ENCODE measurements at places on chromosomes 5 and 9.

GRCh38 chr9:2729721-2730120, 12.4 kb downstream of the KCNV2 start:
- no peak for DNase-seq

- DNase-seq = no peak
These were observed 406.3 kb downstream of the PDE4D start for GRCh38 chr5:59487068-59487686.

GRCh38 chr5:15501091-15501791, 1.3 kb downstream of the FBXL7 start:
- no peak for DNase-seq

DNA sequence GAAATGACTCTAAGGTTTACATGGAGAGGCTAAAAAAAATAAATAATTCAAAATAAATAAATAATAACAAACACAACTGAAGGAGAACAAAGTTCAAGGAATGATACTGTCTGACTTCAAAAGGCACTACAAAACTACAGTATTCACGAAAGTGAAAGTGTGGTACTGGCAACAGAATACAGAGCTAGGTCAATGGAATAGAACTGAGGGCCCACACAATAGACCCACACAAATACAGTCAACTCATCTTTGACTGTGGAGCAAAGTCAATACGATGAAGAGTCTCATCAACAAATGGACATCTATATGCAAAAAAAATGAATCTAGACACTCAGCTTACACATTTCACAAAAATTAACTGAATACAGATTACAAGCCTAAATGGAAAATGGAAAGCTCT, 75.3 kb downstream of the FBXW11 start:
- DNase-seq = no peak

DNA sequence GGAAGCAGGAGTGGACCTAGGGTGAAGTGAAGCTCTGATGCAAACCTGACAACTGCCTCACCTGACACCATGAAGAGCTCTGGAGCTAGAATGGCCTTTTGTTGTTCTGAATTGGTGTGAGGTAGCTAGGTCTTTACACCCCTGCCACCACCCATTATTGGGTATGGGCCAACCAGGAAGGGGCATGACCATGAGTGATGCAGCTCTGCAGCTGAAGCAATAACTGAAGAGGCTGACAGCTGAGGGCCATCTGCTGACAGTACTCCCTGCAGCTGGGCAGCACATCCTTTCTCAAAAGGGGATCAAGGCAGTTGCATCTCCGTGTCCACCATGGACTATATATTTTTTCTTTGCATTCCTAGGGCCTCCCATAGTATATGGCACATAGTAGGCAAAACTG, 87.0 kb upstream of the TLE1 start:
- no peak for DNase-seq

DNA sequence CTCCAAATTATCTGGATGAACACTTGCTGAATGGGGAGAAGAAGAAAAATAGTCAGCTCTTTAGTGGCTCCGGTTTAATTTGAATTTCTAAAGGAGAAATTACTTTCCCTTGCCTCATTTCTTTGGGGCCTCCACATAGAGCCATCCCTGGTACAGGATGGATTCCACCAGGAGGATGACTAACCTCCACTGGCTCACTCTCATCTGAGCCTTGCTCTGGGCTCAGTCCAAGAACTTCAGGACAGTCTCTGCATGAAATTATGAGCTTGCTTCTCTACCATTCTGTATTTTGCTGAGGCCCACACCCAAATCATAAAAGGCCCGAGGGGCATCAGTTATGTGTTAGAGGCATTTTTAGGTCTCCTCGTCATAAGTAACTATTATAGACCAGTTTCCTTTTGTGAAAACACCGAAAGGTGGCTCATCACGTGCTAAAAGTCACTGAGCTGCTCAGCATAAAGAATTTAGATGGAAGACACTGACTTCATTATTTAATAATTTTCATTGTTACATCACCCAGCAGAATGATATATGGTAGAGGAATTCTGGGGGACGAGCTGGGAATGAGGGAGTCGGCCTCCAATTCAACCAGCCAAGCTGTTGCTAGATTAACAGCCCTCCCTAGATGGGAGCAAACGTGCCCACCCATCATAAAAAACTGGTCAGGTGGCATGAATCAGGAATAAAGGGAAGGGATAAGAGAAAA, 222.1 kb downstream of the TARS1 start:
- no peak for DNase-seq

DNA sequence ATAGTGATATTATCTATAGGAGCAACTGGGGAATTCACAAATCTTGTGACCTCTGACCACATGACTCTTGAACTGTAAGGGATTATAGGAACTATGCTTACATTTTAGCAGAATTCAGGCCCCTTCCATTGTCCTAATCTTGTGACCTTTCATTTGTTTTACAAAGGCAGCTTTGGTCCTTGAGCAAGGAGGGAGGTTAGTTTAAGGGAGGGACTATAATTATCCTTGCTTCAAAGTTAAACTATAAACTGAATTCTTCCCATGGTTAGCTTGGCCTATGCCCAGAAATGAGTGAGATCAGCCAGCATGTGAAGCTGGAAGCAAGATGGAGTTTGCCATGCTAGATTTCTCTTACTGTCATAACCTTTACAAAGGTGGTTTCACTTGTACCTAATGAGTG, 51.2 kb downstream of the TARS1 start:
- no peak for DNase-seq

GRCh38 chr9:83220730-83221129, 157.8 kb upstream of the RASEF start:
- no peak for DNase-seq

- no peak for DNase-seq
These were observed 33.7 kb downstream of the AP3B1 start for GRCh38 chr5:78260771-78261170.

- no peak for DNase-seq
These were observed 5.9 kb upstream of the CDH6 start for GRCh38 chr5:31187591-31187990.

GRCh38 chr5:108276187-108277050, 105.5 kb downstream of the FBXL17 start:
- DNase-seq = no peak

- no peak for DNase-seq
These were observed 9.3 kb upstream of the OR13F1 start for GRCh38 chr9:104494808-104495207.

GRCh38 chr9:91522481-91522880, 98.8 kb upstream of the NFIL3 start:
- no peak for DNase-seq

DNA sequence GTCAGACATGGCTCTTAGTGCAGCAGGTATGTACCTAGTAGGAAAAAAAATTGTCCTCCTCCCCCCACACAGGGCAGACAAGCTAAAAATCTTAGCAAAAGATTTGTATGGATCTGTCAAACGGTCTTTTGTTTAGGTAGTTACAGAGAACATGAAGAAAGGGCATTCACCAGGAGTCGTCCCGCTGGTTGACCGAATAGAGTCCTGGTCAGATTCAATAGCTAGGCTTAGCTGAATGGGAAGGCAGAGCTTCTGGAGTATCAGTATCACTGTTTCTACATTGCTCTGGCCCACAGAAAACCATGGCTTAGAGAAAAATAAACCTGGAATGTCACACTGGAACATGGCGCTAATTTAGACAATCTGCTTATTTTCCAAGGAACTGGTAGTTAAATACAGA, 642.3 kb downstream of the PTPRD start:
- DNase-seq = no peak

All from stimulated activated CD4-positive, alpha-beta T cell treated with anti-CD3 and anti-CD28 coated beads, Interleukin-12 subunit alpha, Interleukin-12 subunit beta, amount 100 ng/mL, for 24 hours (primary cell).